ENCODE measurements at places on chromosomes 2 and 18. TPM values are rescaled to one million over a fixed set of nuclear protein-coding genes. Genes with fewer than 3 reads are reported as not detected.

GTF2A1L gene
- total RNA-seq = 6.2 TPM

BCL2 gene
- total RNA-seq = 18.5 TPM

SLC14A1 gene
- total RNA-seq = 96.9 TPM

CTIF gene
- 101 TPM for total RNA-seq

COLEC12 gene
- 4.9 TPM for total RNA-seq

UGT1A9 gene
- total RNA-seq = 1.3 TPM

EGR4 gene
- total RNA-seq = not detected

CTAGE1 gene
- total RNA-seq = 0.06 TPM

POTEE gene
- 0.14 TPM for total RNA-seq

DOK1 gene
- 31.9 TPM for total RNA-seq

ANKRD30B gene
- not detected for total RNA-seq

SKA1 gene
- 0.55 TPM for total RNA-seq
